Central memory CD4-positive, alpha-beta T cell (primary cell): ENCODE measurements at places on chromosomes 12 and 14.
A peak's percentile ranks its signal among the peaks of the same experiment; 100 is the strongest.

DNA sequence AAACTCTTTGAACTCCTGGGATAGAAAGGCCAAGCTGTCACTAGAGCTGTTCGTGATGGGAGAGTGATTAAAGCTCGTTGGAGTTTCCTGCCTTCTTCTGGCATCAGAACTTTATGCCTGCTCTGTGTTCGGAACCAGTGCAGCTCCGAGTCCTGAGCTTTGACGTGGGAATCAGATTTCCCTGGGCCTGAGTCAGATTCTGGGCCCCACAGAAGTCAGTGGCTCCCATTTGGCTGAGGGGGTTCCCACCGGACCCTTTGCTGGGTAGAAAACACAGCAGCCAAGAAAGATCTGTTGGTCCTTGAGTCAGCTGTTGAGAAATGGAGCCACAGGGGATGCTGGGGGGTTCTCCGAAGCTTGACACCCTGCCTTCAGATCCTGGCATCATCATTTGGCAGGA lies 238.0 kb downstream of the CHST11 start:
- DNase-seq, result no peak

DNA sequence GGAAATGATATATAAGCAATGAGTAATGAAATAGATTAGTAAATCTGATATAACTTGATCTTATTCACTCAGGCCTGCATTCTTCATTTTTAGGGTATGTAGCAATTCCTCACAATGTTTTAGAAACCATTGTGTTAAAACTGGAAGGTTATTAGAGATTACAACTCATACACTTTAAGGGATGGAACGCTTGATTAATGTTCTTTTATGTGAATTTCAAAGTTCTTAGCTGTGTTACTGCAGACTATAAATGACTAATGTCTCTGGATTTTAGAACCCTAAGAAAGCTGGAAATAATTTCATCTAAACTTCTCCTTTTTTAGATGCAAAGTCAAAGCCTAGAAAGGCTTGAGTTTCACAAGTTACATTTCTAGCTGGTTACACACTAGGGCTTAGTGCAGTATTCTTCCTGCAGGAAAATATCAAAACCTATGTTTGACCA lies 148.2 kb upstream of the CLEC14A start:
- DNase-seq, result no peak

DNA sequence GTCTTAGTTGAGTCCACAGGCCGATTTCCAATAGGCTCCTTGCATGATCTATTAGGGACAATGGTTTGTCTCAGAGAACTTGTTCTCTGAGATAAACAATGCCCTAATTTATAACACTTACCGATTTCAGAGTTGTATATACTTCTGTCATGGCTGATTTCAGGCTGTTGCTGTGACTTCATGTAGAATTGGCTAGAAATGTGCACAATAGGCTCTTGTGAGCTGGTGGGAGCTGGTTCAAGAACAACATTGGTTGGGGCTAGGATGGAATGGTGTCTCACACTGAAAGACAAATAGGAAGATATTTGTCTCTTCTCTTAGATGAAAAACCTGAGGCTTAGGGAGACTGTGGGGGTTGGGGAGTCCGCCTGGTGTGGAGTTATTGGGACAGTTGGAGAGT lies 6.7 kb upstream of the KRT86 start:
- DNase-seq, result no peak

DNA sequence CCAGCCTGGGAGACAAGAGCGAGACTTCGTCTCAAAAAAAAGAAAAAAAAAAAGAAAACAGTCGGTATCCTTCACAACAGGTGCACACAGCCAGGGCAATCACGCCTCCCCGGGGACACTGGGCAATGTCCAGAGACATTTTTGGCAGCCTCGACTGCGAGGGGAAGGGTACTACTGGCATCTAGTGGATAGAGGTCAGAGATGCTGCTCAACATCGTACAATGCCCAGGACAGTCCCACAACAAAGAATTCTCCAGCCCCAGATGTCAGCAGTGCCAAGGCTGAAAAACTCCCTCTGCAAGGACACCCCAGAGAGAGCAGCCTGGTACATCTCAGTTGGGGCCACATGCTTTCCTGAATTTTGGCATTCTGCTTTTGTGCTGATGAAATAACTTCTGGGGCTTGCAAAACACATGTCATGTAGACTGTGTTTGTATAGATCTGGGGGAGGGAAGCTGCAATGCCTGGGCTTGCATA lies 21.5 kb downstream of the ALDH2 start:
- DNase-seq, result no peak

GRCh38 chr12:39116861-39117260 lies 211.5 kb upstream of the CPNE8 start:
- no peak for DNase-seq

- DNase-seq, result no peak
These were observed 314.2 kb downstream of the EGLN3 start for GRCh38 chr14:33636716-33637115.

GRCh38 chr14:77024171-77024691 lies 4.3 kb downstream of the IRF2BPL start:
- peak; percentile 75 for DNase-seq

- no peak for DNase-seq
These were observed 120.5 kb downstream of the PHETA1 start for GRCh38 chr12:111248236-111249017.

GRCh38 chr12:40325349-40325960 lies 100.7 kb downstream of the LRRK2 start:
- no peak for DNase-seq

GRCh38 chr12:47022296-47022695 lies 57.1 kb upstream of the PCED1B start:
- no peak for DNase-seq

GRCh38 chr14:61101803-61102548 lies 120.9 kb downstream of the SLC38A6 start:
- no peak for DNase-seq

- no peak for DNase-seq
These were observed 24.3 kb upstream of the SNAPC1 start for GRCh38 chr14:61737915-61738314.

- DNase-seq, result no peak
These were observed 34.5 kb upstream of the LGALS3 start for GRCh38 chr14:55094292-55095157.

- DNase-seq, result no peak
These were observed 1927.9 kb upstream of the SEL1L start for GRCh38 chr14:83461521-83461920.

DNA sequence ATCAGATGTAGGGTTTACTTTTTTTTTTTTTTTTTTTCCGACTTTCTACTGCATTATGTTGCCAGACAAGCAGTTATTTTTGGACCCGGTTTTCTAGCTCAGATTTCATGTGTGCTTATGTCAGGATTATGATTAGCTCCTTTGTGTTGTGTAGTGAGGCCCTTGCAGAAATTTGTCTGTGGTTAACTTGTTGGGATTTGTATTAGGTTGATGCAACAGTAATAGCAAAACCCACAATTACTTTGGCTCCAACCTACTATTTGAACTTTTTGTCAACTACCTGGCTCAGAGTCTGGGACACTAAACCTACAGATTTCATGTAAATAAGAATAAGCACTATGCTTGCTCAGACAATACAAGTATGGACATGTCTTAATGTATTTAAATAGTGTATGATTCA lies 44.1 kb upstream of the KCNJ8 start:
- no peak for DNase-seq

DNA sequence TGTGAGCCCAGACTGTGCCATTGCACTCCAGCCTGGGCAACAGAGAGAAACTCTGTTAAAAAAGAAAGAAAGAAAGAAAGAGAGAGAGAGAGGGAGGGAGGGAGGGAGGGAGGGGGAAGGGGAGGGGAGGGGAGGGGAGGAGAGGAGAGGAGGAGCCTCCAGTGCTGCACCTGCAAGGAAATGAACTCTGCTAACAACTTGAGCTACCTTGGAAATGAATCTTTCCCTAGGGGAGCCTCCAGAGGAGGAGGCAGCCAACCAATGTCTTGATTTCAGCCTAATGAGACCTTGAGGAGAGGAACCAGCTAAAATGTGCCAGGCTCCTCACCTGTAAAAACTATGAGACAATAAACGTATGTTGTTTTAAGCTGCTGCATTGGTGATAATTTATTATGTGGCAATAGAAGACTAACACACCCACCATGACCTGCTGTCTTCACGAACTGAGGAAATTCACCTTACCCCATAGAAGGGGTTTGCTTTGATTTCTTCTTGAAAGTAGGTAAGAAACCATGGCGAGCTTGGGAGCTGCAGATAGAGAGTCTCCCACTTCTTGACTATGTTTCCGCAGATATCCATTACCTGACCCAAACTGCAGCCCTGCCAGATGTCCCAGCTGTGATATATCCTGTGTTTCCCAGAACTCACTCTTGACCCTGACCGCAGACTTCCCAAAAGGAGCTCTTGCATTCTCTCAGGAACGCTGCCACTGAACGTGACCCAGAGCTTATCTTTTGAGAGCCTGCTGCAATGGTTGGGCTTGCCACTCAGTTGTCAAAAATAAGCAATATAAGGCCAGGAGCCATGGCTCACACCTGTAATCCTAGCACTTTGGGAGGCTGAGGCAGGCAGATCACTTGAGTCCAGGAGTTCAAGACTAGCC lies 31.5 kb upstream of the TMPO start:
- no peak for DNase-seq

- DNase-seq, result no peak
These were observed 1.1 kb downstream of the NCAPD2 start for GRCh38 chr12:6494968-6495367.

- DNase-seq, result no peak
These were observed 68.9 kb downstream of the DDX51 start for GRCh38 chr12:132075026-132075713.

- no peak for DNase-seq
These were observed 48.7 kb upstream of the BCL11B start for GRCh38 chr14:99320621-99321235.

DNA sequence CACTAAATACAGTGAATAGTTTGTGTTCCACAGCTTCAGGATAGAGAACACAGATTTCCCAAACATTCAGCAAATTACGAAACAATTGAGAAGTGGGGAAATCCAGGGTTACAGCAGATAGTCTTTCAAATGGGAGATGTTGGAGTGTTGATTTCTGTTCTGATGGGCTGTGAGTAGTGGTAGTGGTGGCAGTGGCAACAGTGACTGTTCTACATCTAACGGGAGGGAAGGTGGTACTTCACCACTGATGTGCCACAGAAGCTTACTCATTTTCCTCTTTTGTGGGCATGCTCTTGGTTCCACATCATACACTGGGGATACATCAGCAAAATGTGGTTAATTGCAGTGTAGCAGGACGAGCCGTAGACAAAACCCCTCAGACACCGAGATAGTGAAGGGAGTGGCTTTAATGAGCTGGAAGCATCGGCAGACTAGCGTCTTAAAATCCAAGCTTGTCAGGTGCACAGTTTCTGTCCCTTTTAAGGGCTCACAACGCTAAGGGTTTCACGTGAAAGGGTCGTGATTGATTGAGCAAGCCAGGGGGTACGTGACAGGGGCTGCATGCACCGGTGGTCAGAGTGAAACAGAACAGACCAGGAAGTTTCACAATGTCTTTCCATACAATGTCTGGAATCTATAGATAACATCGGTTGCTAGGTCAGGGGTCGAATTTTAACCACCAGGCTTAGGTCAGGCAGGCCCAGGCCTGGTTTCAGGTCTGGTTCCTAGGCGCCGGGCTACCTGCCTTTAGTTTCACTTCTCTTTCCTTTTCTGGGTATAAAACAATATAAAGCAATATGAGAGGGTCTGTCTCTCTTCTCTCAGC lies 330.6 kb upstream of the FBXO33 start:
- DNase-seq, result peak; percentile 1

- no peak for DNase-seq
These were observed 1500.7 kb upstream of the FLRT2 start for GRCh38 chr14:84029246-84029645.

GRCh38 chr12:109727746-109728726 lies 14.4 kb downstream of the FAM222A start:
- DNase-seq, result no peak

- no peak for DNase-seq
These were observed 105.9 kb downstream of the FGD4 start for GRCh38 chr12:32505067-32505945.

DNA sequence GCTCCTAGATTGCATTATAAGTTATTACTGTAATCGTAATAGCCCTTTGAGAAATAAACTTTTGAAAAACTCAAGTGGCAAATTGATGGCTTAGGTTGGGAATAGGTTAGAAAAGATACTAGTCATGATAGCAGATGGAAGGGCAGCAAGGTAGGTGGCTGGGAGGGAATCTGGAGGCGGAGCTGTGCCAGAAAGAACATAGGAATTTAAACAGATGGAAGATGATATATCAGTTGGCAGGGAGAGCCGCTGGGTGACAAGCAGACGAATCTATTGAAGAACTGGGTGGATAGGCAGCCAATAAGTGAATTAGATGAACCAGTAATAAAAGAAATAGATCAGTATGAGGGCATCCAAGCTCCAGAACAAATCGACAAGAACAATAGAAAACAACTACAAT lies 142.1 kb downstream of the CNTN1 start:
- DNase-seq, result no peak

- no peak for DNase-seq
These were observed 318.7 kb downstream of the RMST start for GRCh38 chr12:97781342-97781741.

- no peak for DNase-seq
These were observed 113.3 kb upstream of the TMPO start for GRCh38 chr12:98402091-98402490.

DNA sequence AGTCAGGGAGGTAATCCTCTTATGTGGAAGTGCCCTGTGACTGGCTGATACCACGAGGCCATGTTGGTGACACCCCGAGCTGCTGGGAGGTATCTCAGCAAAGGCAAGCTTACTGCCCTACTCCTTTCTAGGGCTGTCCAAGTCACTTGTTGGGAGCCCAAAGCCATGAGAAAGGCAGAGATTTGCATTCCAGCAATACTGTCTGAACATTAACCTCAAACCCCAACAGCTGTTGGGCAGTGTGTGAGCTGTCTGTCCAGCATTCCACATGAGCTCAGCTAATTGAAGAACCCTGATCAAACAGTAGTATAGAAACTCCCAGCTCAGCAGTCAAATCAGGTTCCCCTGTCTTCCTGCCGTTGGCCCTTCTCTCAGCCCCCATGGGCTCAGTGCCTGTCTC lies 9.2 kb downstream of the ABHD4 start:
- DNase-seq, result no peak

GRCh38 chr14:63186453-63186852 lies 17.8 kb upstream of the RHOJ start:
- no peak for DNase-seq

DNA sequence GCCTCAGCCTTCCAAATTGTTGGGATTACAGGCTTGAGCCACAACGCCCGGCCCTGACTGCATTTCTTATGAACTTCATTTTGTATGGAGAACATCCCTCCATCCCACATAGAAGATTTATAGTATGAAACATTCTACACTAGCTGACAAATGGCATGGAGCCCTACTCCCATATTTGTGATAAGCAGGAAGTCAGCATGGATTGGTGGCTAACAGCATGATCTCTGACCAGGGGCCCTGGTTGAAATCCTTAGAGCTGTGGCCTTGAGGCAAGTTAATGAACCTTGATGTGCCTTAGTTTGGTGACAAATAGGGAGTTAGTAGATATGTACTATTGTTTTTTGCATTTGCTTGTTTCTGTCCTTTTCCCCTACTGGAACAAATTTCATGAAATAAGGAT lies 12.3 kb downstream of the IFI27L1 start:
- no peak for DNase-seq
